ENCODE measurements at places on chromosomes 5 and 9.

DNA sequence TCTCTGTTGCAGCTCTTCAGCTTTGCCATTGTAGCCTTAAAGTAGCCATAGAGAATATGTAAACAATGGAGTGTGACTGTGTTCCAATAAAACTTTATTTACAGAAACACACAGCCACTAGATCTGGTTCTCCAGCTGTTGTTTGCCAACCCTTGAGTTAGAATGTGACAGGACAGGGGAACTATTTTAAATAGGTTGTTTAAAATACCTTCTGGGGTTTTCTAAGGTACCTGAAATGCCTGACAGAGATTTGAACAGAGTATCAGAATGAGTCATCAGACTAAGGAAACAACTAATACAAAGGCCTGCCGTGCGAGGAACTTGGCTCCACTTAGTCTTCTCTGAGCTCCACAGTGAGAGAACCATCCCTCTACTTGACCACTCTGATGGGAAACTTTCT, 85.4 kb downstream of the HSD17B4 start:
- no peak for DNase-seq

GRCh38 chr9:33818847-33819500, 2.0 kb downstream of the UBE2R2 start:
- no peak for DNase-seq

- no peak for DNase-seq
These were observed 21.7 kb downstream of the CXXC5 start for GRCh38 chr5:139669662-139670368.

GRCh38 chr5:62596096-62596495, 17.5 kb downstream of the LRRC70 start:
- DNase-seq = no peak

- DNase-seq = peak; percentile 31
These were observed 1092.0 kb downstream of the MAT2B start for GRCh38 chr5:164597293-164597900.

- no peak for DNase-seq
These were observed 9.1 kb upstream of the CERCAM start for GRCh38 chr9:128411364-128412119.

GRCh38 chr9:113166039-113166438, 15.2 kb downstream of the SLC31A2 start:
- DNase-seq = no peak

DNA sequence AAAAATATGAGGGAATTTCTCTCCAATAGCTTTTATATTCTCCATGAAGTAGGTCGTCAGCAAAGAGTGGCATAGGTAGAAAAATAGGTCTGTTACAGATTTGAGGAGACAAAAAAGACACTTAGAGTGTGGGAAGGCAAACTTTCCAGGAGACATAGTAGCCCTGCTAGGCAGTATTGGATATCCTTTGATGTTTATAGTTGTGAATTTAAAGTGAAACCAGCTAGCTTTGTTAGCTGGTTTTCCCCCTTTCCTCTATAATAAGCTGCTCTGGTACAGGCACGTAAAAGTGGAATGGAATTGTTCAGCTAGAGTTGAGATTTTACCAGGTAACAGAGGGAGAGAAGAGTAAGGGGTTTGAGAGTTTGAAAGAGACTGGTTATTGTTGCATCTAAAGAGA, 17.1 kb upstream of the APC start:
- DNase-seq = no peak

- DNase-seq = no peak
These were observed 50.2 kb upstream of the ACTBL2 start for GRCh38 chr5:57532513-57533497.

DNA sequence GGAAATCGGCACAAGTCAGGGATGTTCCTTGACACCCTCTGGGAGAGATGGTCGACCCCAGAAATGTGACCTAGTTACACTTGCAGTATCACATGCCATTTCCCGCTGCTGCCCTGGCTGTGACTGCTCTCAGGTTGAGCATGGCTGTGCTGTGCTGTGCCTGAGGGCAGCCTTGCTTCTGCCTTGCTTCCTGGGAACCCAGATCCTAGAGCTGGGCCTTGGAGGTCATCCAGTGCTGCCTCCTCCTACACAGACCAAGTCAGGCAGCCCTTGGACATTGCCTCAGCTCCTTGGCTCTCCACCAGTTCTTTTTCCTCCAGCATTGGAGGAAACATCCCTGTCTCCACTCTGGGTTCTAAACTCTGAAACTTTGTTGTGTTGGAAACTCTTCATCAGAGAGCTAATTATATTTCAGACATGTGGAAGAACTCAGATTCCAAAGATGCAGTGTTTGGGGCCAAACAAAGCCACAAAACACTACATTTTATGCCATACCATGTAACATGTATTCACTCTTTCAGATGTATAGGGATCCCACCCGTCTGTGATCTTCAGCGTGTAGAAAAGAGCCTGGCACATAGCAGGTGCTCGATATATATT, 6.1 kb downstream of the MAMDC2 start:
- no peak for DNase-seq

DNA sequence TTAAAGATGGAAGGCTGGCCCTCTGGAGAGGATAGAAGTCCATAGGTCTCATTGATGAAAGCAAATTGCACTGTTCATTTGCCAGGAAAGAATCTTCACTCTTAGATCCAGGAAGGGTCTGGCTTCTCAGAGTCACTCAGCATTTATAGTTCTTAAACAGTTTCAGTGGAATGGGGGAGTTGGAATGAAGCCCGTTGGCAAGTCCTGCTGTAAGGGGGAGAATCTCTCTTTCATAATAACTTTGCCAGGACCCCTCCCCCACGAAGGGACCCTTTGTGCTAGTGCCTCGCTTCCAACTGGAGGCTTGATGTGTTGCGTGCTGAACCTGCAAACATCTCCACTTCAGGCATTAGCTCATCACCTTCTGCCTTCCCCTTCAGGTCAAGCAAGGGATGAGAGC, 57.1 kb downstream of the ENTREP1 start:
- DNase-seq = no peak

- peak; percentile 31 for DNase-seq
These were observed 9.4 kb upstream of the GABRA6 start for GRCh38 chr5:161676103-161676502.

DNA sequence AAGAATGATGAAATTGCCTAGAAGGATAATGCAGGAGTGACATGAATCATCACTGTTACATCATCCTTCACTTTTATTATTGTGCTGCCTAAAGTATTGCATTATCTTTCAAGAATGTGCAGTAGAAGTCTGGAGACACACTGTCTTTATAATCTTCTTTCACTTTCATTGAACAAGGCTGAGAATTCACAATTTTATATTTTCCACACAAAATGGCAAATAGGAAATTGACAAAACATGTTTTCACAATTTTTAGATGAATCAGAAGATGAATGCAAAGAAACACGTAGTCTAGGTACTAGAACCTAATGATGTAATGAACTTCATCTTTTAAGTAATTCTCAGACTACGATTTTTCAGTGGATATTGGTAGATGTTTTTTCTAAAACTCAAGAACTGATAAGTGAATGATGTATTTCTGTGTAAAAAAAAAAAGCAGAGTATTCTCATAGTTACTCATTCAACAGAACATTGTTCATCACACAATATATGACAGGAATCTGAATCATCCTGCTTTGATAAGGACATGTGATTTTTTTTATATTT, 131.5 kb upstream of the GRHPR start:
- peak; percentile 39 for DNase-seq

DNA sequence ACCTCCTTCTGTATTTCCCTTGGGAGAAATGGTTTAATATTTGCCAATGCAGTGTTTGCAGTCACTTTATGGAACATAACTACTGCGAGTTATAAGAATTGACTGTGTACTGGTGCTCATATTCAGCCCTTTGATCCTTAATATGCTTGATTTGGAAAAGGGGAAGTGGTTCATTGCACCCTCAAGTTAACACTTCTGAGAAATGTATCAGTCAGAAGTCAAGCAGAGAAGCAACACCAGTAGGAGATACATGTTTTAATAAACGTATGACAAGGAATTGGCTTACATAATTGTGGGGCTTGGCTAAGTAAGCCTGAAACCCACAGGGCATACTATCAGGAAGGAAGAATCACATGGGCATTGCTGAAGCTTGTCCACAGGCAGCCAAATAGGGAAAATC, 131.0 kb upstream of the SPRY4 start:
- DNase-seq = no peak

DNA sequence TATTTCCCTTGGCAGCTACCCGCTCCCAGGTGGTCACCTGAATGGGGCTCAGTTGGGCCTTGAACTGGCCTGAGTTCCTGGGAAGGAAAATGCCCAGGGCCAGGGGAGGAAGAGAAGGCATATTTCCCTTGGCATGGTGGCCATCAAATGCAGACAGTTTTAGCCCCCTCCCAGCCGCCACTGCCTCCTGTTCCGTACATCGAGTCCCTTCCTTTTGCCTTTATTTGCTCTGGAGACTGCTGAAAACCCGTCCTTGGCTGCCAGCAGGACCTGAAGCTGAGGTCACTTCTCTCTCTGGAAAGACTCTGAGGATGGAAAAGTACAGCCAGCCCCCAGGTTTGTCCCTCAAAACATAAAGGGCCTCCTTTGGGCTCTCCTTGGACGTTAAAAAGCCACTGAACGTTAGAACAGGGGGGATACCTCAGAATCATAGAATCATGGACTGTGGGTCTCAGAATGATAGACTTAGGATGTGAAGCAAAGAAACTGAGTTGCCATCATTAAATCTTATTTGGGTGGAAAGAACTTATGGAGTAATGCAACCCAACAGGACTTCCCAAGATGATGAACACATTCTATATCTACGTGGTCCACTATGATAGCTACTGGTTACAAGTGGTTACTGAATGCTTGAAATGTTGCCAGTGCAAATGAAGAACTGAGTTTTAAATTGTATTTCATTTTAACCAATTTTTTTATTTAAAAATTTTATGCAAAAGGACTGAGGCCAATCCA, 7.1 kb downstream of the SPARC start:
- no peak for DNase-seq

GRCh38 chr5:180399401-180400215, 46.5 kb upstream of the GFPT2 start:
- DNase-seq = no peak

- peak; percentile 21 for DNase-seq
These were observed 17.0 kb upstream of the IPPK start for GRCh38 chr9:92686954-92687353.

- DNase-seq = no peak
These were observed 27.7 kb upstream of the SCGB3A1 start for GRCh38 chr5:180618829-180619562.

- DNase-seq = no peak
These were observed 575.6 kb upstream of the GRAMD2B start for GRCh38 chr5:125847561-125847960.

DNA sequence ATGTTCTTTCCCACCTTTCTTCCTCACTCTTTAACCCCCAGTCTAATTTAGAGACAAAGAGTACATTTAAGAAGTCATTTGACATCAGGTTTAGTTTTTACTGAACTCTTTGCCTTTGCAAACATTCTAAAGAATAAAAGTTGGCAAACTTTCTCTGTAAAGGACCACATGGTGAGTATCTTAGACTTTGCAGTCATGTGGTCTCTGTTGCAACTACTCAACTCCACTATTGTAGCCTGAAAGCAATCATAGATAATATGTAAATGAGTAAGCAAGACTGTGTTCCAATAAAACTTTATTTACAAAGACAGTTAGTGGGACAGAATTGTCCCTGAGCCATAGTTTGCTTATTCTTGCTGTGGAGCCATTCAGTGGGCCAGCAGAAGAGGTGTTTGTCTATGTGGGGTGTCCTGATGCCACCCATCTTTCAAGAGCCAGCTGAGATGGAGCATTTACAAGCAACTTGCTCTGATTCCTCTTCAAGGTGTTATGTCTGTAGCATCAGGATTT, 25.4 kb downstream of the ABLIM3 start:
- no peak for DNase-seq

GRCh38 chr9:114400219-114400618, 12.4 kb upstream of the AKNA start:
- DNase-seq = no peak

DNA sequence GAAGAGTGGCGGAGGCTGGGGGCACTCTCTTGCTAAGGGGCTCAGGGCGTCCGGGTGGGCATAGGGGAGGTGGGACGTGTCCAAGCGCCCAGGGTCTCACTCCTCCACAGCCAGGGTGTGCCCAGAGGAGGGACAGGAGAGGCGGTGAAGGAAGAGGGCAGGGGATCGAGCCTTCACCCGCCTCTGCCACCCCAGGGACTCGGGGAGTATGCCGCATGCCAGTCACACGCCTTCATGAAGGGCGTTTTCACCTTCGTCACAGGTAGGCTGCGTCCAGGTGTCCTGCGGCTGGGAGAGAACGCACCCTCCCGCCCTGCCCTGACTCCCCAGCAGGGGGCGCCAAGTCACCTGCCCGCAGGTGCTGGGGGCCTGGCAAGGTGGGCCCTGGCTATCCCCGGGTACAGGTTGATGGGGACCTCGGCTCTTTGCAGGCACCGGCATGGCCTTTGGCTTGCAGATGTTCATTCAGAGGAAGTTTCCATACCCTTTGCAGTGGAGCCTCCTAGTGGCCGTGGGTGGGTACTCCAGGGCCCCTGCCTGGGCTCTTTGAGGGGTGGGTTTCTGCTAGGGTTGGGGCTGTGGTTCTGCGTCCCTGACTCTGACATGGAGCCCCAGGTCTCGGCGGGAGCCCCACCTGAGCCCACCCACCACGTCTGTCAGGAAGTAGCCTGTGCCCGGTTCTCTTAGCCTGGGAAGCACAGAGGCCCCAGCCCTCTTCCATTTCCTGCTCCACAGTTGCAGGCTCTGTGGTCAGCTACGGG, 552 bp downstream of the TMEM141 start:
- peak; percentile 84 for DNase-seq

DNA sequence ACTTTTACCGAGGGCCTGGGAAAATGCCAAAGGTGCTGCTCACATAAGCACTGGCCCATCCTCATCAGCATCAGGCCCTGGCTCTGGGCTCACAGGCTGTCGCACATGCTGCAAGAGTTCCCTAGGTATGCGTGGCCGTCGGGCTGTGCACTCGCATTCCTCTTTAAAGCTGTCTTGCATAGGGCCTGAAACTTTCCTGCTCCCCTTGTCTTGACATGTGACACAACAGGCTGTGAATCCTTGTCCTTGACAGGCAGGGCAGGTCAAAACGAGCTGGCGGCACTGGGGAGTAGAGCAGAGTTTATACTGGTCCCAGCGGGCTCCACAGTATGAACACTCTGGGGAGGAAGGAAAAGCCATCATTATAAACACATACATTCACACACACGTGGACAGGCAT, 30.7 kb downstream of the TSTD2 start:
- no peak for DNase-seq

DNA sequence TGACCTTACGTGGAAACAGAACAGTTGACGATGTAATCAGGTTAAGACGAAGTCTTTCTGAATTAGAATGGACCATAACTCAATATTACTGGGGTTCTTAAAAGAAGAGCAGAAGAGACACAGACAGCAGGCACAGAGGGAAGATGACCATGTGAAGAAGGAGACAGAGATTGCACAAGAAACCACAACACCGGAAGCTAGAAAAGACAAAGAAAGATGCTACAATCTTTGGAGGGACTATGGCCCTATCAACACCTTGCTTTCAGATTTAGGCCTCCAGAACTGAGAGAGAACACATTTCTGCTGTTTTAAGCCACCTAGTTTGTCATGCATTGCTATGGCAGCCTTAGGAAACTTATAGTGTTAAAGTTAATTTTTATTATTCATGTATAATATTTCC, 27.1 kb downstream of the CDH9 start:
- DNase-seq = no peak

All from SW480 (cell line).